Stimulated activated CD8-positive, alpha-beta memory T cell treated with anti-CD3 and anti-CD28 coated beads, Interleukin-12 subunit alpha, Interleukin-12 subunit beta, amount 100 ng/mL, for 4 hours (primary cell): ENCODE measurements at places on chromosomes 12 and 14.

GRCh38 chr14:97634751-97635150 lies 837.6 kb downstream of the VRK1 start:
- no peak for DNase-seq

- DNase-seq = peak; percentile 13
Observed at GRCh38 chr12:122422730-122423257, 325 bp upstream of the CLIP1 start.

- DNase-seq = no peak
Observed at GRCh38 chr12:130179621-130180020, 17.4 kb downstream of the FZD10 start.

- DNase-seq = no peak
Observed at GRCh38 chr12:59736359-59736758, 140.5 kb downstream of the SLC16A7 start.

DNA sequence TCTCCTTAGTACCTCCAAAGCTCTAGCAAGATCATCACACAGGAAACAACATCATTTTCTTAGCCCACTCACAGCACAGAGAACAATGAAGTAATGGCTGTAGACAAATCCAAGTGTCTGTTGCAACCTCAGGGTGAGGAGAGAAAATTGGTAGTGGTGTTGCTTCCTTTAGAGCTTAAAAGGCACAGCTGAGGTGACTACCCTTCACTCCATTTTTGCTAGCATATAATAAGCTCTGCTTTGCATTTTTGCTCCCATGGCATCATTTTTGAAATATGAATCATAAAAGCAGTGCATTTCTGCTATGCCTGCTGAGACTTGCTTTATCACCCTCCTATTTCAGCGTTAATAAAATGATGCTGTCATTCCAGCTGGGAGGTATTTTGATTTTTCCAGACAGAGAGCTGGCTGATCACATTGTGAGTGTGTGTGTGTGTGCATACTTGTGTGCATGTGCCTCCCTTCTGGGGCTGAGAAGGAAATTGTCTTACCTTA lies 18.5 kb upstream of the PCNX1 start:
- no peak for DNase-seq

DNA sequence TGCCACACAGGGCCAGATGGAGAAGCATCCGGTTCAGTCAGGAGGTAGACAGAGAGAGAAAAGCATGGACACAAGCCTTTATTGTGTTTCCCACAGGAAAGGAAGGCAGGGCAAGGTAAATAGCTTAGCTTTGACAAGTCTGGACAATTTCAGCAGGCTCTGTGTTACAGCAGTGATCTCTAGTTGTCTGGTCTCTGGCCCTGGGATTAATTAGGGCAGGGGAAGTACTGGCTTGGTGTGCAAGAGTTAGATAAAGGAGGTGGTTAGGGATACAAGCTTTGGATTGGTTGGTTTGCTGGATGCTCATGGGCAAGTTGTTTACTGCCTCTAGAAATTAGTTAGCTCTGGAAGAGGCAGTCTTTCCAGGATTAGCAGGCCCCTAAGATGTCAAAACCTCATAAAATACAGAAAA lies 15.1 kb upstream of the NGDN start:
- DNase-seq = no peak

- no peak for DNase-seq
Observed at GRCh38 chr14:39773387-39774126, 341.3 kb upstream of the FBXO33 start.

DNA sequence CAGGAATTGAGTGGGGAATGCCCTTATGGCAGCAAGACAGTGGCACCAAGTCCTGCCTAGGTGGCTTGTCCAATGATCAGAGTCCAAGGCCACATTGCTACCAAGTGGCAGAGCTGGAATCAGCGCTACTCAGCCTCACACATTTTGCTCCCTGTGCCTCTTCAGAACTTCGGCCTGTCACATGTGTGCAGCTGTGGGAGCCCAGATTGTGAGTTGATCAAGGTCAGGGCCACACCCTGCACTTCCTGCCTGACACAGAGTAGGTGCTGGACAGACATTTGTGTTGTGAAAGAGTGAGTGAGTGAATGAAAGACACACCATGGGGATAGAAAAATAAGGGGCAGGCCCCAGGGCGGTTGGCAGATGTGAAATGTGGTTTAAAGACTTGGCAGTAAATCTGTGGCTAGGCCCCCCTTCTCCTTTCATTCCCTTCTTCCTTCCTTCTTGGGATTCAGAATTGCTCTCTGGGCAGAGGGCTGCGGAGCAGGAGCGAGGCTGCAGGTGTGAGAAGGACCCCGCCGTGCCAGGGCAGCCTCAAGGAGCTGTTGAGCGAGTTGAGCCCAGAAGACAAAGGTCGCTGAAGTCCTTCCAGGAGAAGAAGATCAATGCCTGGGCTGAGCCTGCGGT lies 83.5 kb downstream of the SLC25A47 start:
- peak; percentile 17 for DNase-seq

DNA sequence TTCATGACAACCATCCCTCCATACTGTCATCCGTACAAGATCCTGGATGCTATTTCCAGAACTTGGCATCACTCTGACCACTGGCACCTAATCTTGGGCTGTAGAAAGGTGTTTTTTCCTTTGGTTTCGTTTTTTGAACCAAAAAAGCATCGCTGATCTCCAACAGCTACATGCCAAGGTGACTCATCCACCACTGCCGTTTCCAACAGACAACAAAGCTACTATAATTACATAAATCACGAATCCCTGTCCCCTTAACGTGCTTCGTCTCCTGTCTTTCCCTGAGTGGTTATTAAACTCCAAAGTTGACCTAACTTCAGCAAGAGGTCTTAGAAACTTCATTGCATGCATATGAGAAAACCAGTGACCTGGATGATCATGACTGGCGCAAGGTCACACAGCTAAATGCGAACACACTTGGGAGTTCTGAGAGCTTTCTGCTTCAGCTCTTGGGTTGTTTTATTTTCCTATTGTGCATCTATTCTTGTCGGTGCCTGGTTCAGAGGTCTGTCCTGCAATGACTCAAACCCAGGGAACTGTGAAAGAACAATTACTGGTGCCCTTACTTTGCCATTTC lies 99.9 kb downstream of the PPM1H start:
- DNase-seq = no peak

DNA sequence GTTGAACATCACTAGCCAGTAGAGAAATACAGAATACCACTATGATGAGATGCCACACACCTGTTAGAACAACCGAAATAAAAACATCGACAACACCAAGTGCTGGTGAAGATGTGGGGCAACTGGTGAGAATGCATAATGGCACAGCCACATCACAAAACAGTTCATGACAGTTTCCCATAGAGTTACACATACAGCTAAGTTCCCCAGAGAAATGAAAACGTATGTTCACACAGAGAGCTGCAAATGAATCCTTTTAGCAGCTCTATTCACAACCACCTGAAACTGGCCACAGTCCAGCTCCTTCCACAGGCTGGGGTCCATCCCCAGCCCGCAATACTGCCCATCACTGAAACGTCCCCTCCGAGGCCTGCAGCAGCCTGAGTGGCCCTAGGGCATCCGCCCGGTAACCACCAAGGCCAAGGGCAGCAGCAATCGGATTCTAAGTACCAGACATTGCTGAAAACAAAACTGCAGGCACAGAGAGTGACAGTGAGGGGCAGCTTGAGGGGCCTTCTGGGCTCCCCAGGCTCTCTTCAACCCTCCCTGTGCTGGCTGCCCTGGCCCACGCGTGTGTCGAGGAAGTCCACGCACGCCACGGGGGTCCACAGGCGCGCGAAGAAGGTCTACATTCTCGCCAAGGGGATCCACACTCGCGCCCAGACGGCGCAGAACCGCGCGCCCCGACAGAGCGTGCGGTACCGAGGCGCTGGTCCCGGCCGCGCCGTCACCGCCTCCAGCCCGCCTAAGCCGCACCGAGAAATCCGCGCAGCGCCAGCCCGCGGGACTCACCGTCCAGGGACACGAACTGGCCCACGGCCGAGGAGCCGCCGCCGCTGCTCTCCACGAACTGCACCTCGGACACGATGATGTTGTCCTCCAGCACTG lies 903 bp downstream of the BRF1 start:
- no peak for DNase-seq

- DNase-seq = no peak
Observed at GRCh38 chr12:104290320-104290719, 13.2 kb upstream of the EID3 start.

DNA sequence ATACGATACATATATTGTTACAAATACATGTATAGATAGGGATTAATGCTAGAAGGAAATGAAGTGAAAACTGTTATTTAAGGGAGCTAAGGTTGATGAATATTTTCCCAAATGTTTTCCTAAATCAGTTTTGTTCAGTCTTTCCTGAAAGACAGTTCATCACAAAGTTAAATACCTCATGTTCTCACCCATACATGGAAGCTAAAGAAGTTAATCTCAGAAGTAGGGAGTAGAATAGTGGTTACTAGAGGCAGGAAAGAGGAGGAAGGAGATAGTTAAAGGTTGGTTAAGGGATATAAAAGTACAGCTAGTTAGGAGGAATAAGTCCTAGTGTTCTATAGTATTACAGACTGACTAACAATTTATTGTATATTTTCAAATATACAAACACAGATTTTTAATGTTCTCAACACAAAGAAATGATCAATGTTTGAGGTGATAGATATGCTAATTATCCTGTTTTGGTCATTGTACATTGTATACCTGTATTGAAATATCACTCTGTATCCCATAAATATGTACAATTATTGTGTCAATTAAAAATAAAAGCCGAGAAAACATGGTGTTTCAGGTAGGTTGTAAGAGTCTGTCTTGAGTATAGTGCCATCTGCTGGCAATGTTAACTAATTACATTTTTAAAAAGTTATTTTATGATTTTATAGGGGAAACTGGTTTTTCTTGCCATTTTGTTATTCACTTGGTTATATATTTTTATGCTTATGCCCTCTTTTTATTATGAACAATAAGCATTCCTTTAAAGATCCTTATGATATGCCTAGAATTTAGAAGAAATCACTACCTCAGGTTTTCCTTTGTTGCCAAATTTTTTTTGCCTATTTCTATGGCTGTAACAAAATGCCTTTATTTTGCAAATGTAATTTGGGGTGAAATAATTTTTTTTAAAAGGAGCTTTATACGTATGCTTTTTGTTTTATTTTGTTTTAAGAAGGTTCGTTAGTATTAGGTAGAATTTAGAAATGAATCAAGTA lies 26.9 kb downstream of the ZDHHC17 start:
- no peak for DNase-seq

DNA sequence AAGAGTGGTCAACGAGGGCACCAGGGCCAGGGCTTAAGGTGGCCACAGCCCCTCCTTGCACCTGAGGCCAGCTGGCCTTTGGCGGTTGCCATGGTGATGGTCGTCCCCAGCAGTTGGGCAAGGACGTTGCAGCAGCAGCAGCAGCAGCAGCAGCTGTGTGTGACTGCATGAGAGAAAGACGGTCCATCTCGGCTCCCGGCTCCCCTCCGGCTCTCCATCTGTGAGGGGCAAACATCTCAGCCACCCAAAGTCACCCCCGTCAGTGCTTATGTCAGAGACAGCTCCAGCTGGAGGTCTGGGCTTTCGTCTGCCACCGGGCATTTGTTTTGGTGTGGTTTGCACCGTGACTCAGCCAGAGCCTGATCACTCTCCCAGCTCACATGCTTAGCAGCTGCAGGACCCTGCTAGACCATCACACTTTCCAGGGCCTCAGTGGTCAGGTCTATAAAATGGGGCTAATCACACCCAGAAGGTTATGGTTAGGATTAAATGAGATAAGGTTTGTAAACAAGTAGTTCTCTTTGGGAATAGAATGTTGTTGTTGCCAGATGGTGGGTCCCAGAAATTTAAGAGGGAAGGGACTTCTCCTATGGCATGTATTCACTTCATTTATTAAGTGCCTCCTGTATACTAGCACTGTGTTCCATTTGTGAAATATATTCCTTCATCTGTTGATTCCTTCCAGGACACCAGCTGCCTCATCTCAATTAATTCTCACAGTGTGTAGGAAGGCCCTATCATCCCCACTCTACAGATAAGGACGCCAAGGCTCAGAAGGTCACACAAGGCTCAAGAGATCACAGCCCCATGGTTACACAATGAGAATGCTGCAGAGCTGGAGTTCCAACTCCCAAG lies 212.6 kb upstream of the LHX5 start:
- no peak for DNase-seq

DNA sequence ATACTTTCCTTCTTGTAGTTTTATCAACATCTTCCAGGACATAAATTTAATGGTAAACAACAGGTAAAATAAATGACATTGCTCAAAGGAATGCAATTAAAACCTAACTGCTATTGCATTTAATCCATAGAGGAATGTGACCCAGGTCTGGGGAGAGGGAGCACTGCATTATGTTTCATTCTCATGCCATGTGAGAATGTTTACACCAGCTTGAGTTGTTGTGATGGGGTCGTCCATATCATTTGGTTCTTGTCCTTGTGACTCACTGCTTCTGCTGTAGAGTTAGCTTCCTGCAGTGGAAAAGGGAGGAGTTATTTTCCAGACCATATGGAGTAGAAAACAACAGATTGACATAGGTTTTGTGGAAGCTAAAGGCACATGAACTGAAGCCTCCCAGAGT lies 129.3 kb upstream of the PMCH start:
- DNase-seq = no peak

- no peak for DNase-seq
Observed at GRCh38 chr12:70785896-70786295, 134.6 kb downstream of the PTPRR start.

DNA sequence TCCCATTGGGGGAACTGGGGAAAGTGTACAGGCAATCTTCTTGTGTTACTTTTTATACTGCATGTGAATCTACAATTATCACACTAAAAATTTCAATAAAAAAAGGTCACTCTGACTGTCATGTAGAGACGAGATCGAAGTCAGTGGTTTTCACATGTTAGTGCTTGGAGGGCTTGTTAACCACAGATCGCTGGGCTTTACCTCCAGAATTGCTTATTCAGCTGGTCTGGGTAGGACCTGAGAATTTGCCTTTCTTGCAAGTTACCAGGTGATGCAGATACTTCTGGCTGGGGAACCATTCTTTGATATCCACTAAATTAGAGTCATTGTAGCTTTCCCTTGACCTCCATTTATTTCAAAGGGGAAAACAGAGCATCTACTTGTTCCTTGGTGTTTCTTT lies 62.8 kb upstream of the SLC38A4 start:
- DNase-seq = no peak

DNA sequence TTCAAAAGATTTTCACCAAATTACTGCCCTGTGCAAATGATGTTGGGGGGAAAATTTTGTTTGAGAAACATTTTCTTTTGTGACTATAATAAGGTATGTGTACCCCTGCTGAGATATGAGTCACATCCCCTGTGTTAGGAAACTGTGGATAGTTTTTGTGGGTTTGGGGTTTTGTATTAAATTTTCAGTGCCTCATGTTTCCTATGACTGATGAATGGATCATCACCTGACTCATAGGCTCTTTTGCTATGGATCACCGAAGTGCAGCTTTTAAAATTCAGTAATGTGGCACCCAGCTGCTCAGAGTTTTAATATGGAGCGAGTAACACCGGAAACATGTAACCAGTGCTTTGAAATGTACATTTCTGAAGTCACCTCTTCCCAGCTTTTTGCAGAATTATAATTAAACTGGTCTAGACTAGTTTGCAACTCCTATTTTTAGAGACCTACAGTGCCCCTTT lies 167.4 kb upstream of the HMGA2 start:
- DNase-seq = no peak

GRCh38 chr12:13238204-13238603 lies 41.7 kb downstream of the EMP1 start:
- DNase-seq = no peak

GRCh38 chr12:121128908-121129810 lies 3.5 kb upstream of the P2RX7 start:
- peak; percentile 66 for DNase-seq

GRCh38 chr12:47033789-47034555 lies 45.4 kb upstream of the PCED1B start:
- DNase-seq = no peak

- DNase-seq = no peak
Observed at GRCh38 chr14:23090254-23090636, 4.7 kb downstream of the ACIN1 start.

GRCh38 chr12:100668945-100669536 lies 95.6 kb downstream of the GAS2L3 start:
- DNase-seq = no peak
